SJCRH30 (cell line): ENCODE measurements at places on chromosomes 5 and 9. TPM values are rescaled to one million over a fixed set of nuclear protein-coding genes. Genes with fewer than 3 reads are reported as not detected.

Gene DNAH5
- total RNA-seq = 0.16 and 0.30 TPM in 2 replicates

Gene SLC36A2
- not detected in 2 replicates for total RNA-seq

Gene SLC9A3
- total RNA-seq = 2.4 and 2.5 TPM in 2 replicates

Gene SH3TC2
- total RNA-seq = 11.8 and 14.1 TPM in 2 replicates

Gene IFNE
- not detected in 2 replicates for total RNA-seq

Gene OMD
- 0.08 TPM in 1 of 2 replicates, not detected in the other for total RNA-seq

Gene MARVELD2
- 0.20 and 0.28 TPM in 2 replicates for total RNA-seq

Gene PDE6A
- 0.28 and 0.47 TPM in 2 replicates for total RNA-seq

Gene CCDC187
- total RNA-seq = 0.05 TPM in 1 of 2 replicates, not detected in the other

Gene FIBCD1
- total RNA-seq = 2.8 TPM in 1 of 2 replicates, not detected in the other

Gene CNOT6
- 26.1 and 28.2 TPM in 2 replicates for total RNA-seq

Gene PCA3
- 0.35 and 0.59 TPM in 2 replicates for total RNA-seq

Gene GRIA1
- total RNA-seq = not detected in 2 replicates

Gene CNTNAP3B
- total RNA-seq = 1.1 and 1.2 TPM in 2 replicates

Gene PHYHD1
- 20.7 and 23.2 TPM in 2 replicates for total RNA-seq

Gene CDHR2
- not detected in 2 replicates for total RNA-seq

Gene WNK2
- not detected in 2 replicates for total RNA-seq

Gene CDC42SE2
- total RNA-seq = 31.3 and 33.7 TPM in 2 replicates

Gene PPP3R2
- total RNA-seq = not detected in 2 replicates

Gene FUT7
- total RNA-seq = not detected in 2 replicates

Gene C9orf152
- not detected in 2 replicates for total RNA-seq

Gene C9orf153
- 0.43 and 0.55 TPM in 2 replicates for total RNA-seq

Gene LCN10
- total RNA-seq = 0.10 TPM in 1 of 2 replicates, not detected in the other

Gene TDRD7
- total RNA-seq = 2.4 and 2.5 TPM in 2 replicates

Gene HTR1A
- not detected in 2 replicates for total RNA-seq

Gene TMEM252
- 1.5 and 2.1 TPM in 2 replicates for total RNA-seq

Gene PCDHGA7
- total RNA-seq = 3.6 and 4.7 TPM in 2 replicates

Gene KCNMB1
- total RNA-seq = not detected in 2 replicates

Gene GABRA1
- not detected in 2 replicates for total RNA-seq

Gene BSPRY
- 0.10 and 0.15 TPM in 2 replicates for total RNA-seq

Gene ANKS6
- 29.2 and 32.0 TPM in 2 replicates for total RNA-seq

Gene RAB3C
- not detected in 2 replicates for total RNA-seq

Gene ZNF608
- total RNA-seq = 10.9 and 12.6 TPM in 2 replicates

Gene LRRC70
- 0.68 and 0.81 TPM in 2 replicates for total RNA-seq

Gene FYB1
- 0.05 TPM in 1 of 2 replicates, not detected in the other for total RNA-seq

Gene HNRNPK
- 1,096 and 1,200 TPM in 2 replicates for total RNA-seq

Gene PITX1
- total RNA-seq = 37.8 and 38.5 TPM in 2 replicates

Gene GABBR2
- total RNA-seq = not detected in 2 replicates

Gene LCN12
- not detected in 2 replicates for total RNA-seq

Gene MCC
- 26.6 and 26.9 TPM in 2 replicates for total RNA-seq

Gene SLC36A3
- total RNA-seq = not detected in 2 replicates

Gene LRRC19
- not detected in 2 replicates for total RNA-seq

Gene DHFR
- 194 and 213 TPM in 2 replicates for total RNA-seq

Gene GLDC
- total RNA-seq = not detected in 2 replicates

Gene TOPORS
- total RNA-seq = 29.1 and 32.1 TPM in 2 replicates

Gene SELENOP
- total RNA-seq = 195 and 221 TPM in 2 replicates

Gene TERT
- not detected in 2 replicates for total RNA-seq

Gene PTGER4
- 7.4 and 9.6 TPM in 2 replicates for total RNA-seq

Gene FAM221B
- total RNA-seq = not detected in 2 replicates

Gene PKN3
- 15.8 and 20.2 TPM in 2 replicates for total RNA-seq

Gene ABO
- total RNA-seq = not detected in 2 replicates

Gene TAF11L13
- total RNA-seq = not detected in 2 replicates

Gene C5orf46
- 0.35 and 0.38 TPM in 2 replicates for total RNA-seq

Gene TRPM3
- 0.18 and 0.30 TPM in 2 replicates for total RNA-seq

Gene GPR150
- total RNA-seq = not detected in 2 replicates

Gene ORM2
- total RNA-seq = not detected in 2 replicates

Gene ENTREP1
- total RNA-seq = 0.08 and 0.10 TPM in 2 replicates

Gene PCDHGA3
- 0.56 and 0.67 TPM in 2 replicates for total RNA-seq
